ENCODE measurements at places on chromosomes 2 and 18.

GRCh38 chr18:53843113-53843760 is 381.2 kb downstream of the MBD2 start:
- no peak for DNase-seq

- DNase-seq, result no peak
Measured at GRCh38 chr2:20494241-20494640, 47.4 kb downstream of the RHOB start.

GRCh38 chr2:133908171-133908570 is 339.9 kb upstream of the NCKAP5 start:
- no peak for DNase-seq

DNA sequence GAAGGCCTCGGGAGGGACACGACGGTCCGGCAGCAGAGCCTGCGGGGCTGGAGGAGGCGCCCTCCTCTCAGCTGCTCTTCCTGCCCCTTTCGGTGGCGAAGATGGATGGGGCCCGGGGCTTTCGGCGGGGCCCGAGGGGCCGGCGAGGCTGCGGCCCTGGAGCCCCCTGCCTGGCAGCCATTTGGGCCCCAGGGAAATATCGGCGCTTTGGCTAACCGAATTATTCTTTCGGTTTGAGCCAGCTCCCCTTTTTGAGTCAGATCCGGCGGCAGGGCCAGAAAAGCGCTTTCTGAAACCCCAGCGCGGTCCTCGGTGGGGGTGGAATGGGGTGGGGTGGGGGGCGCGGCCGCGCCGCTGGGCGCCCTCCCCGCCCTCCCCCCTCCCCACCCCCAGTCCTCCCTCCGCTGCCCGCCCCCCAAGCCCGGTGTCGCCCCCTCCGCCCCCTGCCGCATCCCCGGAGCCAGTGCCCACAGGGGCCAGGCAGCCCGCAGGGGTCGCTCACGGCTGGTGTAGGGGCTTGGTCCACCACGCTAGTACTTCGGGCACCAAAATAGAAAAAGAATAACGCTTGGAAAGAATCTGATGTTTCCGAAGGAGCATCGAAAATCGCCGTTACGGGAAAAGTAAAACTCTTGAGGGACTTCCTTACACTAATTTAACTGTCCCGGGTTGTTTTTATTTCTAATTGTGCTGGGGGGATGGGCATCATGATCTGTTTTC is 9.1 kb upstream of the ARID5A start:
- DNase-seq, result no peak

- DNase-seq, result no peak
Measured at GRCh38 chr2:214226061-214226460, 184.8 kb upstream of the VWC2L start.

DNA sequence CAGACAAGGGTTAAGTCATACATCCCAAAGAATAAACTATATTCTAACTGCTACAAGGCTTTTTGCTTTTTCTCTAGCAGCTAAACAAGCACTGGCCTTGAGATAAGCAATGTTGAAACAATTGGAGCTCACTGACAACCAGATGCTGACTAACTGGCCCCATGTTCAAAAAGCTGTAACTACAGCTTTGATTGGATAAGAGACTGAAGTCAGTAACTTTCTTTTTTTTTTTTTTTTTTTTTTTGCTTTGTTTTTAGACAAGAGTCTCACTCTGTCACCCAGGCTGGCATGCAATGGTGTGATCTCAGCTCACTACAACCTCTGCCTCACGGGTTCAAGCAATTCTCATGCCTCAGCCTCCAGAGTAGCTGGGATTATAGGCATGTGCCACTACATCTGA is 45.4 kb upstream of the TMEM163 start:
- DNase-seq, result no peak

DNA sequence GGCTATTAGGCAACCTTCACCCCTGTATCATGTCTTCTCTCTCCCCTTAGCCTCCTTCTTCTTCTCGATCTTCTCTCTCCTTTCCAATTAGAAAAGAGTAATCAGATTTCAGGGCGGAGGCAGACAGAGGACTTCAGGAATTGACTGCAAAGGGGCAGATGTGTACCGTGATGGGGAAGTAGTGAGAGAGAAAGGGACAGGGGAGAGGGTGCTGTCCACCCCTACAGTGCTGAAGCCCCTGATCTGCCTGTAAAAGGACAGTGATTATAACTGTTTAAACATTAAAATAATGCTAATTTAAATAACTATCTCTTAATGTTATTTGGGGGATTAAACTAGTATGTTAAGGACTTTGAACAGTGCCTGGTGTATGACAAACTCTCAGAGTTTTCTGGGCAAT is 178.5 kb downstream of the ACTR3 start:
- DNase-seq, result no peak

DNA sequence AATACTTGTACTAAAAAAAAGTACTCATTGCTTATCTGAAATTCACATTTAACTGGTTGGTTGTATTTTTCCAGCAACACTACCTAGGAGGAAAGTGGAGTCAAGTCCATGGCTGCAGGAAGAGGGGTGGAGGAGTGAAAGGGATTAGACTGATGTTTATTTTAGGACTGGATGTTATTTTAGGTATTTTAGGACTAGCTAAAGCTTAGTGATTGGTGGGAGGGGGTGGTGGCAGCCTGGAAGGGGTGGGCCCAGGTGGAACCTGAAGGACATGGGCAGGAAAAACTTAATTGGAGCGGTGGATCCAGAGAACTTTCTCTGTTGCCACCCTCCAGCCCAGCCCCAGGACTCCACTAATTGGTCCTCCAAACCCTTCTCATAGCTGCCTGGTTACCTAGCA is 3.9 kb upstream of the TMBIM1 start:
- no peak for DNase-seq

- DNase-seq, result no peak
Measured at GRCh38 chr2:57674743-57675142, 371.9 kb upstream of the VRK2 start.

GRCh38 chr2:112149194-112149593 is 11.0 kb downstream of the FBLN7 start:
- no peak for DNase-seq

- DNase-seq, result no peak
Measured at GRCh38 chr2:226300196-226300886, 499.3 kb downstream of the IRS1 start.

DNA sequence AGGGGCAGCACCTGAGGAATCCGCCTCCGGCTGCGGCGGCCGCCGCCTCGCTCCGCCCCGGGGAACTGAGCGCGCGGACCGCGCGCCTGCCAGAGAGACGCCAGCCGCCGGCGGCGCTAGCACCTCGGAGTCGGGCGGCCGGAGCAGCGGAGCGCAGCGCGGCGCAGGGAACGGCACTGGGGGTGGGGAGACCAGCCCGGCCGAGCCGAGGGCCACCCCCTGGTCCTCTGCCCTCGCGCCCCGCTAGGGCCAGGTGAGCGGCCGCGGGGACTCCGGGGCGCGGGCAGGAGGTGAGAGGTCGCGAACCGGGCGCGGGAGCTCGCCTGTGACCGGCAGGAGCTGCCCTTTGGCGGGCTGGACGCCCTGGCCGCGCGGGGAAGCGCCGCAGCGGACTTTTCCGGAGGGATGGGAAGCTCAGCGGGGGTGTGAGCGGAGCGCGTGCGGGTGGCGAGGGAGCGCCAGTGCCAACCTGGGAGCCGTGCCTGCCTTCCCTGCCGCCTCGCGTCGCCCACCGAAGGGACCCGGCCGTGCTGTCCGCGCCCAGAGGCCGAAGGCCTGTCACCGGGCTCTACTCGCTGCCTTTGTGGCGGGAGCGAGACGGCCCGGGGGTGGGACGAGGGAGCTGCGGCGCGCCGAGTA is at the start of gene GREB1L:
GREB1L (plus strand) TSS at position 92 of the 639 bp plus-strand sequence. CDS start 141,287 bp downstream, outside the sequence.
- peak; percentile 11 for DNase-seq

DNA sequence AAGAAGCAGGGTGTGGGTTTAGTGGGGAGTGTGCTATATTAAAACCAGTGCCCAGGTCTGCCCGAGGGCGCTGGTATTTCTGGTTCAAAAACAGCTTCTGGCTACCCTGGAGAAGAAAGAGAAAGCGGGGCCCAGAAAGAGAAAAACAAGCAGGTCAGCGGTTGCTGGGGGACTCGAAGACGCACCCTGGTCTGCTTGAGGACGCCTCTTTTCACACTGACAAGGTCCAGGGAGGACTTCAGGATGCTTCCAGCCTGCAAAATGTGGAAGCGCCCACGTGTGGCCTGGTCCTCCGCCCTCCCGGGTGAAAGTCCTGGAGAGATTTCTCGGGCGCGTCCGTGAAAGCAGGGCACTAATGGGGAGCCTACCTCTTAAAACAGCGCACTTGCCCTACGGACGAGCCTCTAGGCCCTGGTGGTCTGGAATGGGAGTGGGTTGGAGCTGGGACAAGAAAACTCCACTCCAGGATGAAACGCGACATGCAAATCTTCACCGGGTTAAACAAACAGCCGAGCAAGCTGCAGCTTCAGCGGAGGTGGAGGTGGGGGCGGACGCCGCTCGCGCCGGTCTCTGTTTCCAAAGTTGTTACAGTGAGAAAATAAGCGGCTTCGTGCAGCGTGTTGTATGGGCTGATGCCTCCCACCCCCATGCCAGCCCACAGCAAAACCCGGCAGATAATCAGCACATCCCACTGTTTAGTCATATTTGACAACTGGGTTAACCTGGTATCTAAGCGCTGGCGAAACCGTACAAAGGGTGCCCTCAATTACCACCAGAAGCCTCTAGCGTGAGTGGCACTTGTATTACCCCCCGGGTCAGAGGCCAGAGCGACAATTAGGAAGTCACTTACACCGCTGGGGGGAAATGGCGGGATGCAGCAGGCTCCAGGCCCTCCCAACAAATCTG is 1.1 kb upstream of the SP9 start:
- no peak for DNase-seq

DNA sequence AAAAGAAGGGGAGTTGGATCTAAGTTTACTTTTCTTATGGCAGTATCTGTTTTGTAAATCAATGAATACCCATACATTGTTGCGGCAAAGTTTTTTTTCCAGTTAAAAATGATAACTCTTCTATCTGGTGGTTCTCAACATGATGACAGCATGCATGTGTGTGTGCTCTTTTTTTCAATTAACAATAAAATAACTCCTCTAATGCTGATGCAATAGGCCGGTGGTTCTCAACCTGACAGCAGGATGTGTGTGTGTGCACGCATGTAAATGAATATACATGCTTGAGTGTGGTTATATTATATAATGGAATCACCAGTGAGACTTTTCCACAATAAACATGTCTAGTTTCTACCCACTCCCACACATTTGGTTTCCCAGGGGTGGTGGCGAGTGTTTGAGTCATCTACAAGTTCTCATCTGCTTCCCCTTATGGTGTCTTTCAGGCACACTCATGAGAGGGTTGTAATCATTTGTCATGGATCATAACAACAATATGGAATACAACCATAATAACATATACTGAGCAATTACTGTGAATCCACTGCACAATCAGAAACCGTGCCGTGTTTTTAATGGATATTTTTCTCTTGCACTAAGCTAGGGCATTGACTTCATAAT is 31.2 kb downstream of the PARD3B start:
- no peak for DNase-seq

DNA sequence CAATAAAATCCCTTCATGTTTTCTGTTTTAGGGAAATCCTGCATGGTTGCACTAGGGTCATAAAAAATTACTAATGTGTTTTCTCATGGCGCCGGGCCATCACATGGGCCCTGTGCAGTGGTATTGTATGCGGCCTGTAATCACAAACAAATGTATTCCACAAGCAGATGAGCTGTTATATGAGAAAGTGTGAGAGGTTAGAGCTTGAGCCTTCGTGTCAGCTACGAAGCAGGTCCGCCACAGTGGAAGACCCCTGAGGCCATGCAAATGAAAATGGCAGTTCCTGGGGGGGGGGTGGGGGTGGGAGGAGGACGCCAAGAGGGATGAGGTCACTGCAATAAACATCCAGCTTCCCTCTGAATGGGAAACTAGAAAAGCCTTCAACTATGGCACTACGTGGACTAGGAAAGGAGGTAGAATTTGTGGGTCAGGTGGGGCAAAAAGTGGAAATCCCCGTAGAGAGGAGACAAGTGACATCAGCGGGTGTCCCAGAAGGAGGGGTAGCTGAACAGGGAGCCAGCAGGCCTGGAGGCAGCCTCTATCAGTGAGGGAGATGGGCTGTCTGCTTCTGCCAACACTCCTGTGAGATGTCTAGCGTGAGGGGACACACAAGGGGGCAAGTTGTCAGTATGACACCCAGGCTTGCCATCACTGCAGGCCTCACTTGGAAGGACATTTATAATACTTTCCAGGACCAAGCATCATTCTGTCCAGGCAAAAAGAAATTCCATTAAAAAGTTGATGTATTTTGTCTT is 130.3 kb upstream of the CTAGE1 start:
- DNase-seq, result no peak

GRCh38 chr2:60549928-60550177 is 3.6 kb downstream of the BCL11A start:
- DNase-seq, result no peak

DNA sequence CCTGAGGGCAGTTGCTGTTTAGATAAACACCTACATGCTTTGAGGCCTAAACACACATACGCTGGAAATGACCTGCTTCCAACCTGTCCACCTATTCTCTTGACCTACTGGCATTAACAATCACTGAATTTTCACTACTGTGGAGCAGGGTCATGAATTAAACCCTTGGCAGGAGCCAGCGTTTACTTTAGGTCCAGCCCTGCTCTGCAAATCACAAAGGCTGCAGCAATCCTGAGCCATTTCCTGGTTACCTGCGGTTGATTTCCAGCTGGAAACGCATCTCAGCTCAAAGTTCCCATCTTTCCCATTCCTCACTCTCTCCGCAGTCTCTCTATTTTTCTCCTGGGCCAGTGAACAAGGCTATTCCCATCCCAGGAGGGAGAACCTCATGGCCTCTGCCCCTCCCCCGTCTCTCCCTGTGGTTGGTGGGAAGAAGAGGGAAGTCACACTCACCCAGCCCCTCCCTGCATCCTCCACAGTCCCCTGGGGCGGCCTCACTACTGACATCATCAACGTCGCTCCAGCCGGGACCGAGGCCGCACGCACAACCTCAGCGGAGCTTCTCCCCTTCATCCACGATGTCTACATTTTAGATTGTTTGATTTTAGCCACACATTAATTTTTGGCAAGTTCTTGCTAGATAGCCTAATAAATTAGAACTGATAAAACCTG is 84.5 kb upstream of the SNTG2 start:
- no peak for DNase-seq

DNA sequence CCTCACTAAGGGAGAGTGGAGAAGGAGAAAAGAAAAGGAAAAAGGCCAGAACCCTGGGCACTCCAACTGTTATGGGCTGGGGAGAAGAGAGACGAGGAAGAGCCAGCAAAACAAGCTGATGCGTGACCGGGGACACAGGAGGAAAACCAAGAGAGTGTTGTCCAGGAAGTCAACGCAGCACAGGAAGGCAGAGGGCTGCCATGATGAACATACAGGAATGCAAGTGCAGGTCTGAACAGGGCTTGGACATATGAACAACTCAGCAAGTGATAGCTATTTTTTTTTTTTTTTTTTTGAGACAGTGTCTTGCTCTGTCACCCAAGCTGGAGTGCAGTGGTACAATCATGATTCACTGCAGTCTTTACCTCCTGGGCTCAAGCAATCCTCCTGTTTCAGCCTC is 28.4 kb downstream of the SIX3 start:
- DNase-seq, result no peak

- no peak for DNase-seq
Measured at GRCh38 chr18:74817576-74817975, 219.9 kb downstream of the ZNF407 start.

- peak; percentile 48 for DNase-seq
Measured at GRCh38 chr2:25228848-25229278, 60.5 kb upstream of the POMC start.

All from AG09319 (cell line).